Spinal cord (tissue), 10 donors: ENCODE measurements at places on chromosomes 7 and 10. TPM values are rescaled to one million over a fixed set of nuclear protein-coding genes. Genes with fewer than 3 reads are reported as not detected.

HOXA1 gene
- 3.1 TPM for polyA plus RNA-seq

- no peak for DNase-seq
Observed at GRCh38 chr10:122847782-122848604, 2.3 kb upstream of the CUZD1 start.

DNA sequence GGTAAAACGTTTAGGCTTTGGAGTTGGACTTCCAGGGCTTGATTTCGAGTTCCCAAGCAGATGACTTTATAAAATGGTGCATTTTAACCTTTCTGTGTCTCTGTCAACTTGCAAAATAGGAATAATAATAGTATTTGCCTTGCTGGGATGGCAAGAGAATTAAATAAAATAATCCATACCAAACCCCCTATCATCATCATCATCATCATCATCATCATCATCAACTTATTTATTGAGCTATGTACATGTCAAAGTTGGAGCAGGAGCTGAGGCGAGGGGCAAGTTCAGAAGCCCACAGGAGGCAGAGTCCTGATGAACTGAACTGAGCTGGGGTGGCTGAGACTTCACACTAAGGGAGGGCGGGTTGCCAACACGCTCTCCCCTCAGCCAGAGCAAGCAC, 51.7 kb upstream of the KCNMA1 start:
- no peak for DNase-seq

- DNase-seq: no peak
Observed at GRCh38 chr7:99615989-99616358, 772 bp upstream of the ZSCAN25 start.

C10orf105 gene
- 13.9 TPM for polyA plus RNA-seq

DNA sequence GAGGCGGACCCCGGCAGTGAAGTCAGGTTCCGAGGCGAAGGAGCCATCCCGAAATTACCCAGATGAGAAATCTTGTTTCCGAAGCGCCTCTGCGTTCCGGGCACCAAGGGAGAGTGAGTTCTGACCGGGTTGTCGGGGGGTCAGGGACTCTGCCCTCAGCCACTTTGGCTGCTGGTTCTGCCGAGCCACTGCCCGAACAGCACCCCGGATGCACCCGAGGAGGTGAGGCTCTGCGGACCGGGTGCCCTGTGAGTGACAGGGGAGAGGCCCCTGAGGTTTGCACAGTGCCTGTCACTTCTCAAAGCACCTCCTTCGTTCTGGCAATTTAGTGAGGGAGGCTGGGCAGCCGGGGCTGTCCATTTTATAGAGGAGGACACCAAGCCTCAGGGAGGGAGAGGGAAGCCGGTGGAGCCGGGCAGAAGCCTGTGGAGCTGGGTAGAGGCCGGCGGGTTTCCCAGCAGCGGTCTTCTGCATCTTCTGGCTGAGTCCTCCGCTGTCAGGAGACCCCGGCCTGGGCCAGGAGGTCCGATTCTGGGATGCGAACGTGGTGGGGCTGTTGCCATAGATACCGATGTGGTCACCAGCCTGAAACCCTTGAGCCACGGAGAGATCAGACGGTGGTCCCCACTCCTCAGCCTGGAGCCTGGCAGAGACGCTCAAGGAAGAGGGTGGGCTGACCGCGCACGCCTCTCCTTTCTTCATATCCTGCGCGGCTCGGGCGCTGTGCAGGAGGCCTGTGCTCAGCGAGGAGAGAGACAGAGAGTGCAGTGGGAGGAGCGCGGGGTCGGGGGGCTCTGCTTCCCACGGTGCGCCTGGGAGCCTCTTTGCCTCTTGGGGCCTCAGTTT, 18.9 kb upstream of the SHH start:
- DNase-seq: no peak

DNA sequence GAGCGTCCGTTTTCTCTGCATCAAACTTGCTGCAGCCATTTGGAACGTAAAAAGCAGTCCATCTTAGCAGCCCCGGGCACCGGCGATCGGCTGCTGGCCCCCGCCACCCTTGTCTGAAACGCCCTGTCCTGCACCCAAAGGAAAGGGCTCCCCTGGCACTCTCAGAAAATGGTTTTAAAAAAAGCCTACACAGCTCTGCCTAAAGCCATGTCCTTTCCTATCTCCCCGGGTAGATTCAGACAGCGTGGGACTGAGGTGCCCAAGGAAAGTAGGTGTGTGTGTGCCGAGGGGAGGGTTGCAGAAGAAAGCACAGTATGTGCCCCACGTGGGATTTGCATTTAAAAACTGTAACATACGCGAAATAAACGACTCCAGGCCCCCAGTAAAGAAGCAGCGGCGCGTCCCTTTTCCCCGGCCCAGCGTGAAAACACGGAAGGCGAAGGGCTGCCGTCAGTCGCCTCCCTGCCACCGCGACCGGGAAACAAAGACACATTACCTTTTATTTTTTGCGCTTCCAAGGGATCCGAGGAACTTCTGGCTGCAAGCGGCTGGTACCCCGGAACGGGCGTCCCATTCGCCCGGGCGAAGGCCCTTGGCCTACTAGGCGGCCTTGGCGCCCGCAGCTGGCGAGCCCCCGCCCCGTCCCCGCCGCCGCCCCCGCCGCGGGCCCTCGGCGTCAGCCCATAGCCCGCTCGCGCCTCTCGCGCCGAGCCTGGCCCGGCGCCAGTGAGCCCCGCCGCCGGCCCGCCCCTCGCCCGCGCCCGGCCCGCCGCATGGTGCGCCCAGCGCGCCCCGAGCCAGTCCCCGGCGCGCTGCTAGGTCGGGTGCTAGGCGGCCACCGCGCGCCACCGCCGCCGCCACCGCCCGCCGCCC, 304.6 kb downstream of the PRPF18 start:
- DNase-seq: peak; percentile 74

DNA sequence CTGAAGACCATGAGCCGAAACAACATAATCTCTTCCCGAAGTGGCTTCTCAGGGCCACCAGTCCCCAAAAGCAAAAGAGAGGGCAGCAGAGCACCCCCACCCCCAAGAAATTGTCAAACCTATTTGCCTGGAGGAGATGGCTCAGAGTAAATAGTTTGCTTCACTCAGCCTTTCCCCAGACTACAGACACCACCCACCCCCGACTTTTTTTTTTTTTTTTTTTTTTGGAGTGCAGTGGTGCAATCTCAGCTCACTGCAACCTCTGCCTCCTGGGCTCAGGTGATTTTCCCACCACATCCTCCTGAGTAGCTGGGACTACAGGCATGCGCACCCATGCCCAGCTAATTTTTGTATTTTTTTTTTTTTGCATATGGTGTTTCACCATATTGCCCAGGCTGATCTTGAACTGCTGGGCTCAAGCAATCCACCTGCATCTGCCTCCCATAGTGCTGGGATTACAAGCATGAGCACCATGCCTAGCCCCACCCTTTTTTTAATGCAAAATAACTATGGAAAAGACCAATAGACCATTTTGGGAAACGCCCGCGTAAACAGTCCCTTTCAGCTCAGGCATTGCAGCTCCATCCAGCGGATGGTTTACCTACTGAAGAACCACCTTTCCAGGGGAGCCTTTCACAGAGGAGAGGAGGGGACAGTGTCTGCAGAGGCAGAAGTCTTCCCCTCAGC, 9.7 kb downstream of the ZMIZ1 start:
- DNase-seq: no peak

SPDYE2B gene
- polyA plus RNA-seq: 0.54 TPM

PAX4 gene
- polyA plus RNA-seq: not detected

- DNase-seq: no peak
Observed at GRCh38 chr10:131961777-131962662, 19.7 kb downstream of the BNIP3 start.

CC2D2B gene
- polyA plus RNA-seq: 2.8 TPM

GRCh38 chr10:63521416-63522276, 445 bp downstream of the REEP3 start:
- peak; percentile 66 for DNase-seq

- no peak for DNase-seq
Observed at GRCh38 chr7:29866490-29866930, 60.2 kb downstream of the WIPF3 start.

TYW1B gene
- 5.0 TPM for polyA plus RNA-seq

GRCh38 chr10:36725581-36726520, 399.5 kb upstream of the ANKRD30A start:
- peak; percentile 45 for DNase-seq

MSMB gene
- polyA plus RNA-seq: not detected

DNA sequence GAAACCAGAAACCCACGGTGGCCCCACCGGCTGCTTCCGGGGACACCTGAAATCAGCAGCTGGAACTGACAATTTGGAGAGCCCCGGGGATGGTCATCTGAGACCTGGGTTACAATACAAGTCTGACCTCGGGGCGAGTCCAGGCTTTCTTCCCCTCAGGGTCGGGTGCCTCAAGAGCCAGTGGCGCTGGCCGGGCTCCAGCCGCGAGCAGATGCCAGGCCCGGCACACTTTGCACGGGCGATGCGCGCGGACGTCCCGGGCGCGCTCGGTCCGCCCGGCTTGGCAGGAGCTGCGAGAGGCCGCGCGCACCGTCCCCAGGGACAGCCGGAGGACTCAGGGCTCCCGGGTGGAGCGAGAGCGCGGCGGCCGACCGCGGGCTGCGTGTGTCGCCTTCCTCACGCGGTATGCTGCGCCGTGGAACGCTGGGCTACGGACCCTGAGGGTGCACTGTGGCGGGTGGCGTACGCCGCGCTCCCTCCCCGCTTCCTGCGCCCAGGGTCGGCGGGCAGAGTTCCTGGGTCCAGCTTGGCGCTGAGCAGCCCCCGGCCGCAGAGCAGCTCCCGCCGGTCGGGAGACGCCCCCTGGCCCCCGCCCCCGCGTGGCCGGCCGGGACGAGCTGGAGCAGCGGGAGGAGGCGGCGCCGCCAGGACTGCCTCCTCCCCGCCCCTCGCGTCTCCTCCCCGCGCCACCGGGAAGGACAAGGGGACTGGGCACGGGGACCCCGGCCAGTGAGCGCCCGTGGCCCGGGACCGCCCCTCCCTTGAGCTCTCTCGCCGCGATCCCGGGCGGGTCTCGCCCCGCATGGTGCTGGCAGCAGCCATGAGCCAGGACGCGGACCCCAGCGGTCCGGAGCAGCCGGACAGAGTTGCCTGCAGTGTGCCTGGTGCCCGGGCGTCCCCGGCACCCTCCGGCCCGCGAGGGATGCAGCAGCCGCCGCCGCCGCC, at the start of gene RBM20:
Gene RBM20 (plus strand): TSS at position 684 of the 945 bp plus-strand sequence. CDS start 119 bp downstream, at position 803.
- DNase-seq: no peak

- no peak for DNase-seq
Observed at GRCh38 chr10:63491588-63492316, 26.0 kb upstream of the JMJD1C start.

DNA sequence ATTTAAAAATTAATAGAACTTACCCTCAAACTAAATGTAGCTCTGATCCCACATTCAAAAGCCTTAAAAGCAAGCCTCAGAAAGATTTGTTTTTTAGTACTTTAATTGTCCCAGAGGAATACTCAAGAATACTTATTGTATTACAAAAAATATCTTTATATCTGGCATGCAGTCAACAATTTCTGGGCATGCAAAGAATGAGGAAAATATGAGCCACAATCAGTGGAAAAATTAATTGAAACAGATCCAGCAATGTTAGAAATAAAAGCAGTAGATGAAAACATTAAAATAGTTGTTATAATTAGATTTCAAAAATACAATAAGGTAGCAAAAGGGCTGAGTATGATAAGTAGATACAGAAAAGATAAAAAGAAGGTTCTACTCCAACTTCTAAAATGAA, 154.7 kb downstream of the PON1 start:
- no peak for DNase-seq

CHCHD1 gene
- 44.5 TPM for polyA plus RNA-seq

GRCh38 chr7:157271315-157271990, 65.4 kb upstream of the DNAJB6 start:
- DNase-seq: no peak

ACADSB gene
- polyA plus RNA-seq: 18.8 TPM
